ENCODE measurements at places on chromosomes 16 and 17.

DNA sequence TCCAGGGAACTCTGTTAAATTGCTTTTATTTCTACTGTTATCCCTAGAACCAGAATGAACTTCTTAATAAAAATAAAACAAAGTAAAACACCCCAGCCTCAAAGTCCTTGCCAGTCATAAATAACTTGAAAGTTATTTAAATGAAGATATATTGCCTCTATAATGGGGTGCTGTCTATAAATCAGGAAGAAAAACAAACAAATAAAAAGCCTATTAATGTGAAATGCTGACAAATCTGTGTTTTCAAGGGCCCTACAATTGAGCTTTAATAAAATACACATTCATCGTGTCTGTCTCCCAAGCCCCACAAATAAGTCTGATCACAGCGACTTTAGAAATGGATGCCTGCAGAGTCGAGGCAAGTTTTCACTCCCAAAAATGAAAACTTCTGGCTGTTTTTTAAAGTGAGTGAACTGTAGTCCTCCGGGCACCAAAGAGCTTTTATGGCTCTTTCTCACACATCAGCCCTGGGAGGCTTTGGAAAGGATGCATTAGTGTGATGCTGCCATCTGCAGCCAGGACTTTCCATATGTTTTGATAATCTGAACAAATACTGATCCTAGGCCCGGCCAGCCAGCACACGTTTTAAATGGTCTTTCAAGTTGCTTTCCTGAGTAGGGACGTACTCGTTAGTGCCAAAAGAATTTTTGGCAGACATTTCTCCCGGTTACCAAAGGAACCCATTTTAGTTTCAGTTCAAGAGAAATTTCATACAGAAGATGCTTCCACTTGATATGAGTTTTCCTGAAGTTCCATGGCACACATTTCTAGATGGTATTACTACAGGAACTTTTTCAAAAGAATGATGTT is 16.3 kb downstream of the NACA2 start:
- no peak for DNase-seq

GRCh38 chr16:85557971-85558657 is 55.0 kb upstream of the GSE1 start:
- no peak for DNase-seq

- DNase-seq, result no peak
These were observed at the start of gene DOC2A for GRCh38 chr16:30010844-30011713. Gene DOC2A, minus strand, starts transcription at chr16:30011027. Its CDS starts 805 bp downstream, at chr16:30010222.

DNA sequence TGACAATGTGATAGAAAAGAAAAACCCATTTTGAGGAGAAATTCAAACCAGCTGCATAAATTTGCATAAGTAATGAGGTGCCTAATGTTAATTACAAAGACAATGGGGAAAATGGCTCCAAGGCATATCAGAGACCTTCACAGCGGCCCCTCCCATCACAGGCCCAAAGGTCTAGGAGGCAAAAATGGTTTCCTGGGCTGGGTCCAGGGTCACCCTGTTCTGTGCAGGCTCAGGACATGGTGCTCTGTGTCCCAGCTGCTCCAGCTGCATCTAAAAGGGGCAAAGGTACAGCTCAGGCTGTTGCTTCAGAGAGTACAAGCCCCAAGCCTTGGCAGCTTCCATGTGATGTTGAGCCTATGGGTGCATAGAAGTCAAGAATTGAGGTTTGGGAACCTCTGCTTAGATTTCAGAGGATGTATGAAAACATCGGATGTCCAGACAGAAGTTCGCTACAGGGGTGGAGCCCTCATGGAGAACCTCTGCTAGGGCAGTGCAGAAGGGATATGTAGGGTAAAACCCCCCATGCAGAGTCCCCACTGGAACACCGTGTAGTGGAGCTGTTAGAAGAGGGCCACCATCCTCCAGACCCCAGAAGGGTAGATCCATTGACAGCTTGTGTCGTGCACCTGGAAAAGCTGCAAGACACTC is 40.6 kb downstream of the IKZF3 start:
- DNase-seq, result no peak

DNA sequence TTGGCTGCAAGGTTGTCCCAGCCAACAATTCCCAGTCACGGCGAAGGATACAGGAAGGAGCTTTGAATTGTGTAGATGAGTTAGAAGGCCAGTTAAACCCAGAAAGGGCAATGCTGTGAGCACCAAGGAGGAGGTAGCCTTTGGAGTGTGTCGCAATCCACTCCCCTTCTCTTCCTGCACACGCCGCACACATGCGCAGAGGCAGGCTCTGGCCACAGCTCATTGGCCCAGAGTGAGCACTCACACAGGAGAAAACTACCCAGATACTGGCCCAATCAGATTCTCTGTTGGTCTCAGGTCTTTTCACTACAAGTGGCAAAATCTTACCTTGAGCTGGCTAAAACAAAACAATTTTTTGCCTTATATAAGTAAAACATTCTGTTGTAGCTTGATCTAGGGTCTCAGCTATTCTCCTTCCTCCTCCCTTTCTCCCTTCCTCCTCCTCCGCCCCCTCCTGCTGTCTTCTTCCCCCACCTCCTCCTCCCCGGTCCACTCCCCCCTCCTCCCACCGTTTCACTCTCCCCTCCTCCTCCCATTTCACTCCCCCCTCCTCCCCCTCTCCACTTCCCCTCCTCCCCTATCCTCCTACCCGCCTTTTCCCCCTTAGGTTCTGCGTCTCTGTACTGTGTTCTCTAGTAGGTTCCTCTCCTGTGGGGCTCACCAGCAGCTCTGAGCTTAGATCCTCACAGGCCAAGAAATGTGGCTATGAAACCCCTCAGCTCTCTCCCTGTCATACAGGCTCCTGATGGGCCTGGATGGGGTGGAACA is 344.9 kb downstream of the CPPED1 start:
- DNase-seq, result no peak

DNA sequence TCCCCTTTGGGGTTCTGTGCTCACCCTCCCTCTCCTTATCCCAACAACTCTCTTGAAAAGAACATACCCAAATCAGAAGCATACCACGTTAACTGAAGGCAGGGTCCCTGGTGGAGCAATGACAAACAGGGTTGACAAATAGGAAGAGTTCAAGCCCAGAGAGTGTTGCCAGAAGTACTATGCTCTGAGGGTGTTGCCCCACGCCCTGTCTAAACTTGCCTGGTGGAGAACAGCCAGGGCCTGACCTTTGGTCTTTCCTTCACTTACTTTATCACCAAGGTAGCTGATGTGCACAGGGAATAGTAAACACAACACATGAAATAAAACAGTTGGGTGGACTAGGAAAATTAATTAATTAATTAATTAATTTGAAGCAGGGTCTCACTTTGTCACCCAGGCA is 23.3 kb downstream of the ZNF75A start:
- DNase-seq, result no peak

- DNase-seq, result no peak
These were observed 27.5 kb downstream of the MYLK3 start for GRCh38 chr16:46720619-46721018.

Data from AG04449 (cell line).